ENCODE measurements at places on chromosomes 16 and 17.

GRCh38 chr17:65220732-65221131 is 83.6 kb downstream of the RGS9 start:
- no peak for DNase-seq

- DNase-seq = no peak
Measured at GRCh38 chr17:1560101-1560857, 2.3 kb downstream of the PITPNA start.

DNA sequence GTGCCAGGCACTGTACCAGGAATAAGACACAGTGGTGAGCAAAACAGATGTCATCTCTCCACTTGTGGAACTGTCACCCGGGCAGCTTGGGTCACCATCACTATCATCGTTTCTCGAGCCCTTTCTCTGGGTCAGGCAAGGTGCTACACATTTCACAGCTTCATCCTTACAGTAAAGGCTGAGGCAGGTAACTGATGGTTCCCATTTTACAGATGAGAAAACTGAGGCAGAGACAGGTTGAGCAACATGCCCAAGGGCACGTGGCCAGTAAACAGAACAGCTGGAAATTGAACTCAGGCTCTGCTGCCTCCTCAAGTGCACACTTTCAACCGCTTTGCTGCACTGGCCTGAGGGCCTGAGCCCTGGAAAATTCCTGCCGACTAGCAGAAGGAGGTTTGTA is 294.6 kb downstream of the XYLT1 start:
- no peak for DNase-seq

GRCh38 chr17:59219992-59220327 is 351 bp upstream of the GDPD1 start:
- no peak for DNase-seq

DNA sequence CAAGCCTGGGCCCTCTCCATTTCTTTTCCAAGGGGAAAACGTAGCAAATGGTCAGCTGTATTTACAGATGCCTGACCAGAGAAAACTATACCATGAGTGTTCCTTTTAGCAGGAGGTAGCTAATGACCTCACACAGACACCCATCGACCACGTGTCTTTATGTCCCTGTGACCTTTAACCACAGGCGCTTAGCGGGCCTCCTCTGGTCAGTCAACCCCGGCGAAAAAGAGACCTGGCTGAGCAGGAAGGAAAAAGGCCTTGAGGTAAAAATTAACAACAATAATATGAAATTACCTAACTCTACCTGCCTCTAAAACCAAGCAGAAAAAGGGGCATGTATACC is 9.1 kb downstream of the NUDT16L1 start:
- DNase-seq = no peak

- DNase-seq = no peak
Measured at GRCh38 chr16:29898804-29899515, 390 bp downstream of the SEZ6L2 start.

- no peak for DNase-seq
Measured at GRCh38 chr16:7369204-7369603, 36.6 kb downstream of the RBFOX1 start.

GRCh38 chr16:78437352-78437968 is 338.0 kb downstream of the WWOX start:
- DNase-seq = peak; percentile 38

Measured in activated naive CD4-positive, alpha-beta T cell treated with anti-CD3 and anti-CD28 coated beads for 36 hours (primary cell).